ENCODE measurements at places on chromosomes 1 and 21. TPM values are rescaled to one million over a fixed set of nuclear protein-coding genes. Genes with fewer than 3 reads are reported as not detected.

GRCh38 chr1:243748706-243749283, 101.2 kb downstream of the AKT3 start:
- DNase-seq, result no peak

GRCh38 chr1:153390938-153391710, at the start of gene S100A8:
S100A8 (minus strand) TSS chr1:153391073; CDS start chr1:153390535, 538 bp downstream.
- no peak for DNase-seq

- DNase-seq, result no peak
Measured at GRCh38 chr1:113166473-113166872, 93.5 kb downstream of the LRIG2 start.

DNA sequence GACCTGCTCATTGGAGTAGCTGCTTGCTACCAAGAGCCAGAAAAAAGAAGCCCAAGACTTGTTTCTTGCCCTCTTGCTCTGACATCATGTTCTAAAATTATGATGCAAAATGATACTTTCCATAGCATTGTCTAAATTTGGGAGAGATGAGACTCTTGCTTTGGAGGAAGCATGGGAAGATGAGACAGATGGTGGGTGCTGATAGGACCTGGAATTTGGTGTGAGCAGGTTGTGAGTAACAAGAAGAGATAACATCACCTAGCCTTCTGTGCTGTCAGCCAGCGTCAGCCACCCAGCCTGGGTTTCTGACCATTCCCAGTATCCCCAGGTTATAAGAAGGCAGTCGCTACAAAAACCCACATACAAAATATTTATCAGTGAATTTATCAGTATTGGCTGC, 67.1 kb upstream of the GCLM start:
- DNase-seq, result no peak

DNA sequence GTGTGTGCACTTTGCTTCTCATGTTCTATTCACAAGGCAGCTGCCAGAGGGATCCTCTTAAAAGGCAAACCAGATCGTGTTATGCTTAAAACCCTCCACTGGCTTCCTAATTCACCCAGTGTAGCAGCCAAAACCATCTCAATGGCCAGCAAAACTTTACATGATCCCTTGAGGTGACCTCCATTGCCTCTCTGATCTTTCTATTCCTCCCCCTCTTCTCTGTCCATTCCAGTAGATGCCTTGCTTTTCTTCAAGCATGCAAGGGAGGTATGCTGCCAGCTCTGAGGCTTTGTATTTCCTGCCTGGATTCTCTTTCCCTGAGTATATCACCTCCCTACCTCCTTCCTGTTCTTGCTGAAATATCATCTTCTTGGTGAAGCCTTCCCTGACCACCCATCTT, 93.2 kb upstream of the KCNK2 start:
- no peak for DNase-seq

DNA sequence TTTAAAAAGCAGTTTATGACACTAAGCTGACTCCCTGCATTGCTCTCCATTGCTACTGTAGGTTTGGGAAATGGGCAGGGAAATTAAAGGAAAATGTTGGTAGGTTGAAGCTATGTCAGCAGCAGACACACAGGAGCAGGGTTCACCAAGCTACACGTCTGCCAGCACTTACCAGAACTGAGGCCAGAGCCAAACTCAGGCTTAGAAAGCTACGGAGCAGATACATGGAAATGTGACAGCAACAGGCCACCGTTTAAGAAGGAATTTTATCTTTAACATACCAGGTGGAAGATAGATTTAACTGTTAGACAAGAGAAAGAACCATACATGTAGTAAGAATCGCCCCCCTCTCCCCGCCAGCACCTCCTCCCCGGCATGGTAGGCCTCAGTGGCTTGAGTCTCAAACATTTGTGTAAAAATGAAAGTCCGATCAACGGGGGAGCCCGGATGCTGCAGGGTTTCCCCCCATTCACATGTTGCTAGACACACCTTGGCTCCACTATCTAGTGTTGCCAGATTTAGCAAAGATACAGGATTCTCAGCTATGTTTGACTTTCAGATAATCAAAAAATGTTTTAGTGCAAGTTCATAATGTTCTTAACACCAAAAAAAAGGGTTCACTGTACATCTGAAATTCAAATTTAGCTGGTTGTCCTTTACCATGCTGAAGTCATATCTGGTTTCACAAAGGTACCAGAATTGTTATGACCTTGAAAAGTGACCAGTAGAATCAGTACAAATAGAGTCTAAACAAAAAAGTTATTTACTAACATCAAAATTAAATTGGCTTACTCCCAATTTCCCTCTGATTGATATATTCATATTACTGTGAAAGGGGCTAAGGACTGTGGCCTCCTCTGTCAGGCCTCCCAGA, 6.7 kb downstream of the OR2T11 start:
- DNase-seq, result no peak

DNA sequence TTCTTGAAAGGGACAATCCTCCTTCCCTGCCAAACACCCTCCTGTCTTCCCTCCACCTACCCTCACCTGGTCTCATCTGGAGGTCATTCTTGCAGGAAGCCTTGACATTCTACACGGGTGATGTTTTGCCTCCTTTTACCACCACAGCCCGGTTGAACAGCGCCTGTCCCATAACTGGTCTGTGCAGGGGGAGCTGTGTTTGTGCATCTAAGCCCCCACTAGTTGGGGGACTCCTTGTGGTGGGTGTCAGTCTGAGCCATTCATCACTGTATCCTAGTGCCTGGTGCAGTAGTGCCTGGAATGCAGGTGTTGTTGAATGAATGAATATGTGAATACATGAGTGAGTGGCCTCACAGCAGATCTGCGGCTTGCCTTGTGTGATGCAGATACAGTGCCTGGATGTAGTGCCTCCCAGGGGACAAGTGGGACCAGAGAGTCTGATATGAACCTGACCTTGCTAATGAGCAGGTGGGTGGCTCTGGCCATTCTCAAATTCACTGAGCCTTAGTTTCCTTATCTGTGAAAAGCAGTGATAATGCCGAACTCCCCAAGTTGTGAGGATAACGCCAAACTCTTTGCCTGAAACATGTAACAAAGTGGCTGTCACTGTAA, 79.8 kb downstream of the OMA1 start:
- no peak for DNase-seq

OVAAL gene
- total RNA-seq, result not detected

FMO4 gene
- total RNA-seq, result 3.5 TPM

SIM2 gene
- 0.60 TPM for total RNA-seq

SH2D1B gene
- not detected for total RNA-seq

HES2 gene
- total RNA-seq, result 0.36 TPM

HRNR gene
- not detected for total RNA-seq
